ENCODE measurements at places on chromosomes 2 and 18.

- peak; percentile 67 for DNase-seq
These were observed 33.2 kb upstream of the FOSL2 start for GRCh38 chr2:28359222-28360057.

DNA sequence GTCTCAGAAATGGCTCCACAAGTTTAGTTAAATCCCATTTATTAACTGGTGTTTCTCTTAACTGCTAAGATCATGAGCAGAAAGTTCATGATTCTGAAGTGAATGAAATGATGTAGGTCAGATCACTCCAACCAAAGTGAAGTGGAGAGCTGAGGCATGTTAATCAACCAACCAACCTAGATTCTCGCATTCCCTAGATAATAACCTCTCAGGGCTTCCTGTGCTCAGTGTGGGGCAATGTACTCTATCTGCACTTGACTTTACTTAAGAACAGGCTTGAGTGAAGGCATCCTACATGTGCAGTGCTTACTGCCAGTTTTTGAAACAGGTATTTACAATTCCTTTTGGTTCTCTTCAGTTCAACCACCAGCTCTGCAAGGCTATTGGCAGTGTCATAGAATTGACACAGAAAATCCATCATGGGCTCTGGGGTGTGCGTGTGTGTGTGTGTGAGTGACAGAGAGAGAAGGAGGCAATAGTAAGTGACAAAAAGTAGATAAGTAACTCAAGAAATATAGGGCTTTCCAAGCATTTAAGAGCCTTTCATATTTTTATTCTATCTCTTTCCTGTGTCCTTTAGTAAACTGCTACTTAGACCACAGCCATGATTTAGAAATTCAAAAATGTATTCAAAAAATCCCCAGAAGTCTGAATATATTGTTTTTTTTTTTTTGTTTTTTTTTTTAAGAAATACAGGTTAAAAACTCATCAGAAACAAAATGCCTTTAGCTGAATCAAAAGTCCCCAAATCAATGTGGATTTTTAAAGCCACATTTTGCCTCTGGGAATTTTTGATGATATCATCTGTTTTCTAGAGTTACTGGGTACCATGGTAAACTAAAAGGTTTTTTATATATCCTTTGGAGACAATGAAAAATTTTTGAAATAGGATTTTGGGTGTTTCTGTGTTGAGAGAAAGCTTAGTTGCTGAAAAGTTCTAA, 28.6 kb downstream of the DOCK10 start:
- peak; percentile 67 for DNase-seq

DNA sequence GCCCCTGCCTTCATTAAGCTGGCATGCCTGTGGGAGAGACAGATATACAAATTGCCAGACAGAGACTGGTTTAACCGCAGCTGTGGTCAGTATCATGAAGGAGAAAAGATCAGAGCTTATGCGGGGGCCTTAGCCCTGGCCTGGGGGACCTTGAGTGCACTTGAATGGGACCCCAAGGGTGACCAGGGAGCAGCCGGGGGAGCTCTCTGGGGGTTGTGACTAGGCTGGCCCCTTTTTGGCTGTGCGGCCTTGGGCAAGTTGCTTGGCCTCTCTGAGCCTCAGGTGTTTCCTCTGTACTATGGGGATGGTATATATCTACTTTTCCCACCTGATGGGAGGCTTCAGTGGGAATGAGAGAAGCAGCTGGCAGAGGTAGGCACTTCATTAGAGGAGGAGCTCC, 35.7 kb downstream of the INHBB start:
- no peak for DNase-seq

GRCh38 chr2:3667151-3667631, 9.2 kb downstream of the ALLC start:
- DNase-seq, result no peak

GRCh38 chr2:29519338-29519925, 402.0 kb downstream of the ALK start:
- peak; percentile 92 for DNase-seq

- DNase-seq, result peak; percentile 83
These were observed 492.5 kb downstream of the SOX11 start for GRCh38 chr2:6184532-6185292.

- DNase-seq, result no peak
These were observed 147.3 kb upstream of the UNC80 start for GRCh38 chr2:209624192-209624938.

DNA sequence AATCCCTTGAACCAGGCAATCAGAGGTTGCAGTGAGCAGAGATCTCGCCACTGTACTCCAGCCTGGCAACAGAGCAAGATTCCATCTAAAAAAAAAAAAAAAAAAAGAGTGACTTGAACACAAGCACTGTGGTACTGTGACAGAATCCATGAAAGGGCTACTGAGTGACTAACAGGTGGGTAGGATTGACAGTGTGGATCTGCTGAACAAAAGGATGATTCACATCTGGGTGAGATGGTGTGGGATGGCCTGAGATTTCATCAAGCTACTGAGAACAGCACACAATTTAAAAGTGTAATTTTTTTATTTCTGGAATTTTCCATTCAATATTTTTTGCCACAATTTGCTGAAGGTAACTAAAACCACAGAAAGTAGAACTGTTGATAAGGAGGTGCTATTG, 13.3 kb upstream of the SP3 start:
- DNase-seq, result no peak

DNA sequence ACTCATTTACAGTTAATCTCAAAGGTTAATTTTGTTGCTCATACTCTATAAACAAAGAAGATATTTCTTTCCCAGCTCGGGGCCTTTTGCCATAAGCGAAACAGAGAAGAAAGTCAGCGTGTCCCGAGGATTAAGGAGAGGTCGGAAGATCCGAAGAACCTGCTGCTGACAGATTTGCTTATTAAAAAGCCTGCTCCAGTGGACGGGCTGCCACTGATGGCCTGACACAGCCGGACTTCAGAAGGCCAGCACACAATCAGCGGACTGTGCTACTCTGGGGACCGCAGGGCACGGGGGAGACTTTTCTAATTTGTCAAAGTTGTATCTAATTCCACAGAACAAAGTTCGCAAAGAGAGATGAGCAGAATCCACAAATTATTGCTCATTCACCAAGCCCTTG, 315.4 kb downstream of the ETAA1 start:
- DNase-seq, result no peak

GRCh38 chr2:106020821-106021661, 173.1 kb downstream of the UXS1 start:
- DNase-seq, result no peak

DNA sequence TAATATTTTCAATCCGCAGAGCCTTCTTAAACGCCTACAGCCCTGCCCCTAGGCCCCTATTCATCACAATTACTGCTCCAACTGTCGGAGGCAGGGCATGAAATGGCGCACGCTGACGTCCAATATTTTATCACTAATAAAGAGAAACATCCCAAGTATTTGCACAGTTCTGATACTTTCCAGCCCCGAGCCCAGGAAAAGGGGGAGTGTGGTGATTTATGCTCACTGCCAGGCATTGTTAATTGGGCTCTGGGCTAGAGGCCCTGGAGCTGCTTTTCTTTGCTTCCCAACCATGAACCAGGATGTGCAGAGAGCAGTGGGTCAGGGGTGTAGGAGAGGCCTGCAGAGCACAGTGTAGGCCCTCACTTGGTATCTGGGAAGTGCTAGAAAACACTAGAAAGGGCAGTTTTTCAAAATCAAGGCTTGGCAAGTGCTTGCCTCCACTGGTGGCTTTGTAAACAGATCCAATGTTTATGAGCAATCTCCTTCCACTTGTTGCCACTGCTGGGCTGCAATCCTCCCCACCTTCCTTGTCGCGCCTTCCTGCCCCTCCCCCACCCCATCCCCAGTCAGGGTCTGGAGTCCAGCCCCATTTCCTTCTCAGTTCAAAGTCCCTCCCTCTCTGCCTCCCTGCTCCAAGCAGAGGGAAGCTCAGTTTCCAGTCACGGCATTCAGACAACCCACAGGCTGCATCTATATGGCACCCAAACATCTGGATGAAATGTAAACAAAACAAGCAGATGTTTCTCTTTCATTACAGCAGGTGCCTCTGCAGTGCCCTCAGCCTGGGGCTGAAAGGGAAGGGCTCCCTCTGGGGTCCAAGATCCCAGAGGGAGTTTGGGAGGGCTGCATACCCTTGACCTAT, 83.9 kb upstream of the PKDCC start:
- DNase-seq, result peak; percentile 24

DNA sequence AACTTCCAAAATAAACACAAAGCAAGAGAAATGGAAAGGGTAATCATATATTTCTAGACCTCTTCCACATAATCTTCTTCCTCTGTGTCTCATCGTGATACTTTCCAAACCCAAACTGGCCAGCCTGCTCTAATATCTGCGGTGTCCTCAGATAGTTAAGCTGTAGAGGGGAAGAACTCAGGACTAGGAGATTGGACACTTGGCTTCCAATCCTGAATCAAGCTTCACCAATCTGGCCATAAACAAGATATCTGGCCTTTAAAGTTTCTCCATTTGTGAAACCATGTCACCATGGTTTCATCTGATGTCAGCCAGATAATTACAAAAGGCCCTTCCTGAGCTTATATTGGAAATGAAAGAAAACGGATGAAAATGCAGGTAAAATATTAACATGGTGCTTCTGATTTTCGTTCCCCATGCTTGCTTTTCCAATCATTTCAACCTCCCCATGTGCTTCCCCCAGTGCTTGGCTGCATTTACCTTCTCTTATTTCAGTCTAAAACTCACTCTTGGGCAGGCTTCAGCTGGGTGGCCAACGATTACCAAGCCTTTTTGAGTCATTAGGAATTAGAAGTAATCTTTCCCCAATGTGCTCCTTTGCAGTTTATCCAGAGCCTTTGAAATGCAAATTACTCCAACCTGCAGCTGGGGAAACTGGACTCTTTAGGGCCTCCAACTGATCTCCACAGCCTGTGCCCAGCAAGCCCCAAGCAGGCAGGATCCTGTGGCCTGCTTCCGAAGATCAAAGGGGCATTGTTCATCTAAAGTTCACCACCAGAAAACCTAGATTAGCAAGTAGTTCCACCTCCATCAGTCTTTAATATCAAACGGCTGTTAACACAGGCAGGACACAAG, 44.5 kb upstream of the MYCN start:
- DNase-seq, result no peak

DNA sequence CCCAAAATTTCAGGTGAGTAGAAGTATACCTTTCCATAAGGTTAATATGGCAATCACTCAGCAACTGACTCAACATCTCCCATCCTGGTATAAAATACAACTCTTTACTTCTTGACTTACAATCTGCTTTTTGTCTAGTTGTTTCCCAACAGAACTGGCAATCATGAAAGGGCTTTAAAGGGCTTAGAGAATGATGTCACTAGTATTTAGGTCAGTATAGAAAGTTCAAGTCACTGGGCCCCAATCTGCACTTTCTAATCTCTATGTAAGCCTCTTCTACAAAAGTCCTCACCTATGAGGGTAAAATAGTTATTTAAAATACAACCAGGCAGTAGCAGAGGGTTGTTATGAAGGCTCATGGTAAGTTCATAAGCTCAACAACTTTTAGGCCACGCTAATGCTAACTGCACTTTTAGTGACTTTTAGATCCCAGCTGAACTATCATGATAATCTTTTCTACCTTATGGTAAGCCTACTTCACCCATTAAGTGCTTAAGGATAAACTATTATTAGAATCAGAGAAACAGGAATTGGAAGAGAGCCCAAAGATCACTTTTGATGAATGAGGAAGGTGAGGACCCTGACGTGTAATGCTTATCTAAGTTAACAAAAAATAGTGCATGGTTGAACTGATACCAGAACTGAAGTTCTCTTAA, 79.6 kb downstream of the GORASP2 start:
- peak; percentile 52 for DNase-seq

- DNase-seq, result peak; percentile 79
These were observed 141.7 kb upstream of the CCDC68 start for GRCh38 chr18:55100817-55101457.

- DNase-seq, result no peak
These were observed 2.8 kb downstream of the WDR54 start for GRCh38 chr2:74424139-74424992.

- no peak for DNase-seq
These were observed 794 bp downstream of the DLX2 start for GRCh38 chr2:172101821-172102390.

- no peak for DNase-seq
These were observed 36.0 kb upstream of the NCK2 start for GRCh38 chr2:105708697-105709096.

- peak; percentile 34 for DNase-seq
These were observed 359.4 kb upstream of the RAB12 start for GRCh38 chr18:8249811-8250210.

- no peak for DNase-seq
These were observed 65.1 kb upstream of the YWHAQ start for GRCh38 chr2:9695941-9696340.

DNA sequence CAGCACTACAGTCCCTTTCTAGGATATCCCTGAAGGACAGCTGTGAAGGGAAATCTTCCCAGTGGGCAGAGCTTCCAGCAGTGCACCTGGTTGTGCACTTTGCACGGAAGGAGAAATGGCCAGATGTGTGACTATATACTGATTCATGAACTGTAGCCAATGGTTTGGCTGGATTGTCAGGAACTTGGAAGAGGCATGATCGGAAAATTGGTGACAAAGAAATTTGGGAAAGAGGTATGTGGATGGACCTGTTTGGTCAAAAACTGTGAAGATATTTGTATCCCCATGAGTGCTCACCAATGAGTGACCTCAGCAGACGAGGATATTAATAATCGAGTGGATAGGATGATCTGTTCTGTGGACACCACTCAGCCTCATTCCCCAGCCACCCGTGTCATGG, 582.2 kb downstream of the CPS1 start:
- no peak for DNase-seq

GRCh38 chr2:191866675-191867506, 20.0 kb upstream of the CAVIN2 start:
- peak; percentile 83 for DNase-seq

DNA sequence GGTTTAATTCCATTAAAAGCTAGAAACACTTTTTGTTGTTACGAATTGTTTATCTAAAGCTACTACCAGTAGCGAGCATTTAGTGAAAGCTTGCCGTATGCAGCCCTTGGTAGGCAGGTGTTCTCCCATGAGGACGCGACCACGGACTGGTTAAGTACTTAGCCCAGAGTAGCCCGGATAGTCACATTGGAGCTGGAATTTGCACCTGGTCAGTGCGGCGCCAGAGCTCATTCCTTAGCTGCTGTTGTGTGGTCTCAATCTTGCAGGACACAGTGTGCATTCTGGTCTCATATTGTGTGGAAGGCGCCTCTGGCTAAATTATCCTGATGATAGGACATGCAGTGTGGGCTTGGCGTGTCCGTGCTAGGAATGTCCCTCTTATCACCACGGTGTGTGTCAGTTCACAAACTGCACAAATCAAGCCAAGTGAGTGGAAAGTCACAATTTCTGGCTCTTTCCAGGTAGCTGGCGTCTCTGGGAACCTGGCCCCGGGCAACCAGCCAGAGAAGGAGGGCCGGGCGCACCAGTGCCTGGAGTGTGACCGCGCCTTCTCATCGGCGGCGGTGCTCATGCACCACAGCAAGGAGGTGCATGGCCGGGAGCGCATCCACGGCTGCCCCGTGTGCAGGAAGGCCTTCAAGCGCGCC, 133.3 kb downstream of the ZNF236 start:
- DNase-seq, result no peak

DNA sequence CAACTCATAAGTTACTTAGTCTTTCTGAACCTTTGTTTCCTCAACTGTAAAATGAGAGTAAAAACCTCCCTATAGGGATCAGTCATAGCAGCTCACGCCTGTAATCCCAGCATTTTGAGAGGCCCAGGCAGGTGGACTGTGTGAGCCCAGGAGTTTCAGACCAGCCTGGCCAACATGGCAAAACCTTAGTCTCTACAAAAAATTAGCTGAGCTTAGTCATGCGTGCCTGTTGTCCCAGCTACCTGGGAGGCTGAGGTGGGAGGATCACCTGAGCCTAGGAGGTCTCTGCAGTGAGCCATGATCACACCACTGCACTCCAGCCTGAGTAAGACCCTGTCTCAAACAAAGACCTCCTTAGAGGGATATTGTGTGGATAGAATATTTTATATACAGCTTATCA, 2.3 kb downstream of the GPR155 start:
- no peak for DNase-seq
